ENCODE measurements at places on chromosomes 3 and 15.

DNA sequence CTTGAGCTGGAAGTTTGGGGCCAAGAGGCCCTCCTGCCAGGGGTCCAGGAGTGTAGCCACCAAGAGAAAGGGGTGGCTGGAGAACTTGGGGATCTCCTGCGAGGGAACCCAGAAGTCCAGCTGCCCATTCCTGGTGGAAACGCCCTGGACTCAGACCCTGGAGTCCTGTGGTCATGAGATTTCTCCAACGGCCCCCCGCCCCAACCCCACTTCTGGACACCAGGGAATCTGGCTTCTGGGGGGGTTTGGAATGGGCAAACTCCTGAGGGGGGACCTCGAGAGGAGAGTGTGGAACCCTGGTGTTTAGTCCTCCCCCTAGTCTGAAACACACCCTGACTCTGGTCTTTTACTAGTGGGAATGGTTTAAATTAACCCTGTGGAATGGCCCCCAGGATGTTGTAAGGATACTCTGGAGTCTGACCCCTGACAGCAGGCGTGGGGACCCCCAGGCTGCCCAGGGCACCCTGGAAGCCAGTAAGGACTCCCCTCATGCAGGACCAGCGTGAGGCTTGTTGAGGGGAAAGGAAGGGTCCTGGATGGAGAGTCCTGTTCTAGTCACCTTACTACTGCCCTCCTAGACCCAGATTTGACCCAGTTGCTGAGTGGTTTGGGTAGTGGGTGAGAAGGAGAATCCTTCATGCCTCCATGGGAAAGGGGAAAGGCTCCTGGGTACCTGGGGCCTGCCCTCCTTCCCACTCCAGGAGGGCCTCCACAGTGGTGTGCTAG lies 540 bp downstream of the KLHDC8B start:
- no peak for DNase-seq

DNA sequence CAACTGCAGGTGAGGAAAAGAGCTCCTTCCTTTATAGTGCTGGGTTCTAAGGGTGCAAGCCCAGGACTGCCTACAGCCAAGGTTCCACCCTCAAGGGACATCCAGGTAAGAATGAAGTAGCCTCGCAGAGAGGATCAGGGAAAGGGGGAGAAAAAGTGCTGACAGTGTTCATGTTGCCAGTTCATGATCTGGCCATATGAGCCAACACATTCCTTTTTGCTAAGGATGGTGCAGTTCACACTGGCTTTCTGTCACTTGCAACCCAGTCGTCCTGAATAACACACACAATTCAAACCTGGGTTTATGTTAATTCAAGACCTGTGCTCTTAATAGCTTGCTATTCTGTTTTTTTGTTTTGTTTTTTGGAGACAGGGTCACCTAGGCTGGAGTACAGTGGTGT lies 9.0 kb downstream of the CLN6 start:
- no peak for DNase-seq

DNA sequence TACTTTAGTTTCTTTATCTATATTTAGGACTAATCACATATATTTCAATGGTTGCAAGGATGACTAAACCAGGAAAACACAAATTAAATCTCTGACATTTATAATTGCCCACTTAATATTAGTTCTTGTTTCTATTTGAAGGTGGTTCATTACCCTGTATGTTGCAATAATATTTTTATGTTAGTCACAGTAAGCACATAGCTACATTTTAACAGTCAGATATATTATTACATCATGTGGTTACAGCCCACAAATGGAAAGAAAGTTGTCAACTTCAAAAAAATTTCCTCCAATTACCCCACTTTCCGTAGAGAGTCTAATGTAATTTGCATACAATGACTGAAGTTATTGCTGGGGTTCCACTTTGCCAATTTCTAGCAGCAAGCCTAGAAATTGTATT lies 114.6 kb downstream of the TUSC7 start:
- DNase-seq: no peak

DNA sequence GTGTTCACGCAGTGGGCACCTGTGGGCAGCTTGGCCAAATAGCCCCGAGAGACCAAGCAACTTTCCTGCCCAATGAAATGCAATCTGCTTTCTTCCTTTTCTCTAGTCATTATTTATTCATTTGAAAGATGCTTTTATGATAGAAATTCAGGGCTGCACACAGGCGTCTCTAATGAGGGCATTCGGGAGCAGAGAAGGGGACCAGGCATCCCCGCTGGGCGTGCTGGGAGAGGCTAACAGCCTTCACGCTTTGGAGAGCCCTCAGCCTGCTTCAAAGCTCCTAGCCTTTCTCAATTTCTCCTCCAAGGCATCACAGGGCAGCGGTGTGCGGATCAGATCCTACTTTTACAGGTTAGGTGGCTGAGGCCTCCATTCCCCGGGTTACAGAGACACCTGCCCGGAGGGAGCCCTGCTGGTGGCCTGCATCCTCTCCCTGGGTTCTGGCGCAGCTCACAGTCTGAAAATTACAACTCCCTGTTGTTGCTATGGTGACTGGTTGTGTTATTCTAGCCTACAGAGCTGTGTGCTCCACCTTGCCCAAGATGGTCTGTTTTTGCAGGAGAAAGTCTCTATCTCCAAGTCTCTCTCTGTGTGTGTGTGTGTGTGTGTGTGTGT lies 21.8 kb upstream of the KLF13 start:
- DNase-seq: no peak

DNA sequence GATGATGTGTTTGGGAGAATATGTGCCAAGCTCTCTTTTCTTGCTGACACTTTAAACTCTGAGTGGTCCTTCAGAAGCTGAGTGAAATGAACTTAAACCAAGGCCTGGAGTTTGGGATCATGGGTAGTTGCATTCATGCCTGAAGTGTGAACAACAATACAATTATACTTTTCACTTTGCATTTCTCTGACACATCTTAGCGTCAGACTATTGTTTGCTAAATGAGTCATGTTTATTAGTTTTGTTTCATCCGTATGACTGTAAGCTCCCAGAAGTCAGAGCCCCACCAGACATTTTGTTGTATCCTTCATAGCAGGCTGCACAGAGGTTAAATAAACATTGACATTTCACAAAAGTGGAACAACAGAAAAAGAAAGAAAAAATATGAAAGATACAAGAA lies 542.6 kb downstream of the TUSC7 start:
- no peak for DNase-seq

DNA sequence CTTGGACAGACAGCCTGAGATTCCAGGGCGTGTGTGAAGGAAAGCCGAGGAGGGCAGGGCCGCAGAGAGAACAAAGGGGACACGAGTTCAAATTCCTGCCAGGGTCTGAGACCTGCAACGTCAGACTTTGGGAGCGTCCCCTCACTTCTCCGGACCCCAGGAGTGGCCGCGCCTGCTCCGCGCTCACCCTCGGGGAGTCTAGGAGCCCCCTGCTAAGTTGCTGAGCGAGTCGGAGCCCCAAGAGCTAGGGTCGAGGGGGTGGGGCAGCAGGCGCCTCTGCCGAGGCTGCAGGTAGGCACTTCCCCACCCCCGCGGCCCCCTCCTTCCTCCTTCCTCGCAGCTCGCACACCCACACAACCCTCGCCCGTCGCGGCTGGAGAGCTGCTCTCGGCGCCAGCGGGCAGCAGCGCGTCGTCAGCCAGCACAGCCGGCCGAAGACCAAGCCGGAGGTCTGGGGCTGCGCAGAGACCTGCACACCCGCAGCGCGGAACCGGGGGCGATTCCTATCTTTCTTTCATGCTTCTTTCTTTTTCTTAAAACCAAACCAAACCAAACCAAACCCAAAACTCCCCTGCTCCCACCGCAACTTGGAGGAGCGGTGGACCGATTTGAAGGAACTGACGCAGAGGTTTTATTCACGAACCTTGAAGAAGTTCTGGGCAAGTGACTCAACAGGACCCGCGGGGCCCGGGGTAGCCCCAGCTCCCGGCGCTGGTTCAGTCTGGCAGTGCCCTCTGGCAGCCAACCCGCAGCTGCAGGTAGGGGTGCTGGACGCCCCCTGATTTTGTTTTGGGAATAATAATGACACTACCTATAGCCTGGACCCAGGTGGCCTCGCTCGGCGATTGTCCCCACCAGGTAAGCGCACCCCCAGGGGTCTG lies at the start of gene ANKRD34C:
Gene ANKRD34C, plus strand, starts transcription at position 352 of the 881 bp plus-strand sequence. CDS start 10,563 bp downstream, outside the sequence.
- DNase-seq: no peak

DNA sequence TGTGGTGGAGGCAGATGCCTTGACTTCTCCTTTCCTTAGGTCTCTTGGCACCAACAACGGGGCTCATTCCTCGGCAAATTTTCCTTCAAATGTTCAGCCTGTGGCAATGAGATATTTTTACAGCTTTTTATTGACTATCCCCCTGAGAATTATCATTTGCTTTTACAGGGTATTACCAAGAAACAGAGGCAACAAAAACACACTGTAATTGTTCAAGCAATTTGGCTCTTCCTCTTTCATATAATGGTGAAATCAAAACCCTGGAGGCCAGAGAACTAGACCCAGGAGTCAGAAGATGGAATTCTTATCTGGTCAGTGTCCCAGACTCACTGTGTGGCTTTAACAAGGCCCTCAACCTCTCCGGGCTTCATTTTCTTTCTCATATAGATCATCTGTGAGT lies 40.1 kb downstream of the TRIM42 start:
- no peak for DNase-seq

- DNase-seq: no peak
These were observed 18.1 kb downstream of the MB21D2 start for GRCh38 chr3:192899540-192899982.

GRCh38 chr3:129992781-129993180 lies 18.3 kb downstream of the TRH start:
- DNase-seq: no peak

Measured in activated T-cell treated with anti-CD3 and anti-CD28 coated beads for 1 hour (primary cell).